ENCODE measurements at places on chromosomes 4 and X.

DNA sequence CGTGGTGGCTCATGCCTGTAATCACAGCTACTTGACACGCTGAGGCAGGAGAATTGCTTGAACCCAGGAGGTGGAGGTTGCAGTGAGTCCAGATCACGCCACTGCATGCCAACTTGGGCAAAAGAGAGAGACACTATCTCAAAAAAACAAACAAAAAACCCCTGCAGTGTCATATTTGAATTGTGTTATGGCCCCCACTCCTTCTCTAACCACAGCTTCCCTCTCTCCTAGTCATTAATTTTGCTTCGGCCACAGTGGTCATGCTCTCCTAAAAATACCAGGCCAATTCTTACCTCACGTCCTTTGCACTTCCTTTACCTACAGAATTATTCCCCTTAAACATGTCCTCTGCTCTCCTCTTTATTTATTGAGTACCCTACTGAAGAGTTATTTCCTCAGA is 206.1 kb downstream of the PPP3CA start:
- no peak for DNase-seq

DNA sequence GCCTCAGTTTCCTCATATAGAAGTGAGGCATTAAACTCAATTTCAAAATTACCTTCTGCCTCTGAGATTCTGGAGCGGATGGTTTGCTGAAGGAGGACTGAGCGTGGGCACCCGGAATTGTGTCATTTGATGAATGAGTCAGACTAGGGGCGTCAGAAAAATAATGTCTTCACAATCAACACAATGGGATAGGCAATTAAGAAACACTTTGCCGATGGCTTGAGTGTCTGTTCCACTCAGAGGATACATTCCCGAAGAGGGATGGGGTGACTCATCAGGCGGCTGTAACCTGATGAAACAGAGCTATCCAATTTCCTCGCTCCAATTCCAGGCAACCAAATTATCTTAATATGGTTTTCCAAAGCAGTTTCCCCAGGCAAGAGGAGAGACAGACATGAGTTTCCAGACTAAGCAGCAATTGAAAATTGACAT is 1.2 kb upstream of the CHRNA9 start:
- no peak for DNase-seq

GRCh38 chr4:167100120-167100519 is 134.2 kb downstream of the SPOCK3 start:
- no peak for DNase-seq

DNA sequence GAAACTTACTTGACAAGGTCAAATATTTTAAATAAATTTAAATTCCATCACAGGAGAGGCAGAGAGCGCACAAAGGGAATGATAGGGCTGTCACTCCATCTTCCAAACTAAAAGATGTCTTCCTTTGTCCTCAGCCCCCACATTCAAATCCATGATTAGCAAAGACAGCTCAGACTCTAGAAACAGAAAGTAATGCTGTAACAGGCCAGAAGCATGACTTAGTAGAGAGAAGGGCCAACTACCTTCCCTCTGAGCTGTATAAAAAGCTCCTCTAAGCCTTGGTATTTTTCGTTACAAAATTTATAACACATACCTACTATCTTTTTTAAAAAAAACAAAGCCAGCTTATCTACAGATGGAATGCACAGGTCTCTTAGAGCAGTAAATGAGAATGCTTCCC is 207.4 kb downstream of the MAPK10 start:
- DNase-seq, result no peak

DNA sequence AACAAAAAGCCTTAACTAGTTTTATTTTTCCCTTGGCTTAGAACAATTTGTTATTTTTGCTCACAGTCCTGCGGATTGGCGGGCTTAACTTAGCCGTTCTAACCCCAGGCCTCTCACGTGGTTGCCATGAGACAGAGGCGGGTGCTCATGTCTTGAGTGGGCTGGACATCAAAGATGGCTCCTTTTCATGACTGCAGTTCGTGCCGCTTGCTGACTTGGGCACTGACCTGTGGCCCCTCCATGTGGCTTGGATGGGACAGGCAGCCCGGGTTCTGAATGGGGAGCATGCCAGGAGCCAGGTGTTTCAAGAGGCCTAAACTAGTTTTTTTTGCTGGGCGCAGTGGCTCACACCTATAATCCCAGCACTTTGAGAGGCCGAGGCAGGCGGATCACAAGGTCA is 40.7 kb downstream of the CDS1 start:
- DNase-seq, result no peak

DNA sequence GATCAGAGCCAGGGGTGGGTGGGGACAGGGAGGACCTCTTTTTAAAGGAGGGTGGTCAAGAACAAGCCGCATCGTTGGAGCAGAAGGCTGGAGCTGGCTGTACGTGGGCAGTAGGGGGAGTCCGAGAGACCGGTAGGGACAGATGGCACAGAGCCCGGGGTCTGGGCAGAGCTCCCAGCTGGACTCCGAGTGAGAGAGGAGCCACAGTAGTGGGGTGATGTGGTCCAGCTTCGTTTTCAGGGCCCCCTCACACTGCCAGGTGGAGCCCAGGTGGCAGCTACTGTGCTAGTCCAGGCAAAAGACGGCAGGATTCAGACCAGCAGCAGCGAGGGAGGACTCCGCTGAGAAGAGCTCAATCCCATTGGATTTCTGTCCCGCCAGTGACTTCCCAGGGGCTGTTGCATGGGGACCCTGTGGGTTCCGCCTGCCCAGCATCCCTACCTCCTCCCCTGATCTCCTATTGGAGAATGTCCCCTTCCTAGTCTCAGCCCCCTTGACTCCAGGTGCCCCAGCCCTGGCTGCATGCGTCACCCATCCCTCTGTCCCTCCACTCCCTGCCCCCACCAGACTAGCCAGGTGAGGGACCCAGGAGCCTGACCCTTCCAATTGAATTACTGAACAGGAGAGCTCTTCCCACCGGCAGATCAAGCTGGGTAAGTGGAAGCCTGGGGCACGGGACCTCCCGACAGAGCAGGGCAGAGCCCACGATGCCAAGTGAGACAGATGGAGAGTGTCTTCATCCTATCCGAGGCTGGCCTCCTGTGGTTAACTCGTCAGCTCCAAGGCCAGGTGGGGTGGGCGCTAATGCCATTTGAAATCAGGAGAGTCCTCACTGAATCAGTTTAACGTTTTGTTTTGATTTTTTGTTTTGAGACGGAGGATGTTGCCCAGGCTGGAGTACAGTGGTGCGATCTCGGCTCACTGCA is 2.9 kb downstream of the ARHGAP4 start:
- no peak for DNase-seq

- DNase-seq, result no peak
Observed at GRCh38 chr4:7653510-7654369, 219.0 kb upstream of the PSAPL1 start.

- DNase-seq, result no peak
Observed at GRCh38 chr4:161936625-161937550, 226.9 kb downstream of the FSTL5 start.

DNA sequence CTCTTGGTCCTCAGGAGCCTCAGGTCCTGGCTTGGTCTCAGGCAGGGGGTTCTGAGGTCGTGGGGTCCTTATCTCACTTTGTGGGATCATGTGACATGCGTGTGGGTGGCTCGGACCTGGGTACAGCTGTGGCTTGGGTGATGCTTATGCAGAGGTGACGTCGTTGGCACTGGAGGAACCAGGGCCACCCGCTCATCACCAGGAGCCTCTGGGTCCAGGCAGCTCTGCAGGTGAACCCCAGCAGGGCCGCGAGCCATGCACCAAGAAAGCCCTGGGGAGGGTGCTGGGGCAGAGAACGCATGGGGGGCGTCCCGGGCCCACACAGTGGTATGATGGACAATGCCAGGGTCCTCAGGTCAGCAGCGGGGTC is 8.7 kb downstream of the ATP5ME start:
- no peak for DNase-seq

GRCh38 chr4:164192844-164193243 is 561.1 kb upstream of the SMIM31 start:
- no peak for DNase-seq

- no peak for DNase-seq
Observed at GRCh38 chr4:87122252-87122651, 98.2 kb downstream of the KLHL8 start.

DNA sequence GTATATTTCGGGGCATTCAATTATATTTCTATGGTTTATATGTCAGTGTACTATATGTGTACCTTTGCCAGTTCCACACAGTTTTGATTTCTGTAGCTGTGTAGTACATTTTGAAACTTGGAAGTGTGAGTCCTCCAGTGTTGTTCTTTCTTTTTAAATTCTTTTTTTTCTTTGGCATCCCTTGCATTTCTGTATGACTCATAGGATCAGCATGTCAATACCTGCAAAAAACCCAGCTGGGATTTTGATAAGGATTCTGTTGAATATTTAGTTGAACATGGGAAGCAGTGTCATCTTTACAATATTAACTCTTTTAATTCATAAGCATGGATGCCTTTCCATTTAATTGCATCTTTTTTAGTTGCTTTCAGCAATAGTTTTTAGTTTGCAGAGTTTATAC is 100.0 kb downstream of the SH3BGRL start:
- DNase-seq, result no peak

All from CD4-positive, alpha-beta T cell treated with Interleukin-2 at 100 ng/mL for 4 hours (primary cell).